Heart right ventricle (tissue), 16 donors: ENCODE measurements at places on chromosomes 5 and 9.

- DNase-seq: no peak
These were observed 41.5 kb downstream of the DCP2 start for GRCh38 chr5:113017881-113018635.

DNA sequence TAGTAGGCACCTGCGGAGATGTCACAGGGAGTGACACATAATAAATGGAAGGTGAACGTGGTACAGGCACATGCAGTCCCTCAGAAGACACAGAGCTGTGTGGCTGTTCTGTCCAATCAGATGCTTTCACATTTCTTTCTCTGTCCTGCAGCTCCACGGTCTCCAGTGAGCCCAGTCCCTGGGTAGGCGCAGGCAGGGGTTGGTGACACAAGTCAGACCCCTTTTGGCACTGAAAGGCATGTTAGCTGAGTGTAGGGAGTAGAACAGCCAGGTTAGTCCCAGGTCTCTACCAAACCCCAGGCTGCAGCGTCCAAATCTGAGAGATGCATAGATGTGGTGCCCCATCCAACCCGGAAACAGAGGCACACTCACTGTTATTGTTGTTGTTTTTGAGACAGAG is 2.8 kb downstream of the SLC31A2 start:
- no peak for DNase-seq

DNA sequence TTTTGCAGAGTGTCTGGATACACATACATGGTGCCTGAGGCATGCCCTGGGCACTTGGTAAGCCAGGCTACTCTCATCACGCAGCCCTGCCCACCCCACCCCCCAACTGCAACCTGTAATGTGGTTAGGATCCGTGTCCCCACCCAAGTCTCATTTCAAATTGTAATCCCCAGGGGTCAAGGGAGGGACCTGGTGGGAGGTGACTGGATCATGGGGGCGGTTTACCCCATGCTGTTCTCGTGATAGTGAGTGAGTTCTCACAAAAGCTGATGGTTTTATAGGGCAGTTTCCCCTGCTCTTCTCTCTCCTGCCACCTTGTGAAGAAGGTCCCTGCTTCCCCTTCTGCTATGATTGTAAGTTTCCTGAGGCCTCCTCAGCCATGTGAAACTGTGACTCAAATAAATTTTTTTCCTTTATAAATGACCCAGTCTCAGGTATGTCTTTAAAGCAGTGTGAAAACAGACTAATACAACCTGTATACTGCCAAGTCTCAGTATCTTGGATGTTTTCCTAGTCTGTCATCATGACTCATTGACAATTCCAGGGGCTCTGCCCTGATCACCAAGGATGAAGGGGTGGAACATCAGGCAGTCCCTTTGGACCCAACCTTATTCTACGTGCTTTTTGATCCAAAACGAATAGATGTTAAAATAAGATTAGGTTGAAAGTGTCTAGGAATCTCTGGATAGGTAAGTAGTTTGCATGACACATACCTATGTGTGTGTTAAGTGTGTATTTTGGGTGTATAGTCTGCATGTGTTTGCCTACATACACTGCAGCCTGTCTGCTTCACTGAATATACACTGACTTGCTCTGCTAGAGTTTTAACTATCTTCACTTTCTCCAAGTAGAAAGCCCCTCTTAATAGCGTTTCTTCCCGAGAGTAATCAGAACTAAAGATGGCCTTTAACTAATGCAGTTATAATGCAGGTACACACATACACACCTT is 293.8 kb downstream of the SLIT3 start:
- DNase-seq: no peak

DNA sequence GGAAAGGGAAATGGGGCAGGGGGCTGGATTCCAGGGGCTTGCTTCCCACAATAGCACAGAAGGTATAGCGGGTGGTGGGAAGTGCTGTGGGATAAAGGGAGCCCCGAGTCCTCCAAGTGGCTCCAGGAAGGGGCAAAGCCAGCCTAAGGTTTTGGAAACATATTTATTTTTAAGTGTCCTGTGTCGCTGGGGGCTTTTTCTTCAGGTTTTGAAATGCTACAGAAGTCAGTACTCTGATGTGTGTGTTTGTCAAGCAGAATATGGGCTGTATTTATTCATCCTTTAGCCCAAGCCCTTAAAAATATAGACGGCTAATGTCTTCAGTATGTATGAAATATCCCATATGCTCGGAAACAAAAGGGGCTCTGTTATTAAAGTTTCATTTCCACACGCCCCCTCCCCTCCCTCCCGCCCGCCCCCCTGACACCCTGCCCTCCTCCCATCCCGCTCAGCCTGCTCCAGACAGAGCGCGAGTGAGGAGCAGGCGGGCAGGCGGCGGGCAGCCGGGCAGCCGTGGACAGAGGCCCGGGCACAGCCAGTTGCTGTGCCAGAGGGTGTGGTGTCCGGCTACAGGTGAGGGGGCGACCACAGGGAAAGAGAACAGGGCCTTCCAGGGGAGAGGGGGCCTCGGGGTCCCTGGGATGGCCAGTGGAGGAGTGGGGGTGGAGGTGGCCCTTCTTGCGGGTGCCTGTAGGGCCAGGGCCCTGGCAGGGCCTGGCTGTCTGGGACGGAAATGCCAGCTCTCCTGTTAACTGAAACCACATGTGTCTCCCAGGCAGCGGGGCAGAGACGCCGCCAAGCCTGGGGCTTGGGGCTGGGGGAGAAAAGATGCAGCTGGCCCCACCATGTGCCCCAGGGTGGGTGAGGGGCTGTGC is 39.6 kb upstream of the SYNPO start:
- no peak for DNase-seq

- no peak for DNase-seq
These were observed 15.6 kb upstream of the IRF1 start for GRCh38 chr5:132506094-132506692.
